ENCODE measurements at places on chromosomes 5 and 9.
A peak's percentile ranks its signal among the peaks of the same experiment; 100 is the strongest.

GRCh38 chr5:125890511-125890931, 532.7 kb upstream of the GRAMD2B start:
- no peak for DNase-seq

GRCh38 chr5:146703899-146704298, 174.7 kb downstream of the PPP2R2B start:
- DNase-seq = no peak

GRCh38 chr5:136054142-136055019, 25.6 kb downstream of the TGFBI start:
- DNase-seq = no peak

GRCh38 chr5:91514400-91514799, 131.3 kb upstream of the ARRDC3 start:
- DNase-seq = no peak

DNA sequence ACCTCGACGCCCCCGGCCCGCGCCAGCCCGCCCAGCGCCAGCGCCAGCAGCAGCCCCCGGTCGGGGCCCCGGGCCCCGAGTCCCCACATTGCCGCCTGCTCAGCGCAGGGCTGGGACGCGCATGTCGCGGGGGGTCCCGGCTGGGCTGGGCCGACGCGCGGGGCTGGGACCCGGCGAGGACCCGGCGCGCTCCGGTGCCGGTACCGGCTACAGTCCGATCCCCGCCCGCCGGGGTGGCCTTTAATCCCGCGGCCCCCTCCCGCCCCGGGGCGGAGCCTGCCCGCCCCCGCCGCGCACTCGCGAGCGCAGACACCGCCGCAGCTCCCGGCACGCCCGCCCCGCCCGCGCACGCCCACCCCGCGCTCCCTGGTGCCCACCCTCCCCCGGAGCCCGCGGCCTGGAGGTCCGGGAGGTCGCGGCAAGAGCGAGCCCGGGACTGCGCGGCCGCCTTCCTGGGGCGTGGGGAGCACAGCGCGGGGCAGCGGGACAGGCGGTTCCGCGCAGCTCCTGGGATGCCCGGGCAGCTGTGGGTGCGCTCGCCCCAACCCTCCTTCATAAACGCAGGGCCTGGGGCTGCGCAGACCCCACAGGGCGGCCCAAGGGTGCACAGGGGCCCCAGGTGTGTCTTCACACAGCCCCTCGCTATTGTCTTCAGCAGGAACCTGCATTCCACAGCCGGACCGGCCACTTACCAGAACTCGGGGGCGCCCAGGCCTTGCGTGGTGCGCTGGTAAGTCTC, at the start of gene SLC9A3:
Gene SLC9A3 (minus strand): TSS at position 216 of the 739 bp plus-strand sequence.
- DNase-seq = no peak

DNA sequence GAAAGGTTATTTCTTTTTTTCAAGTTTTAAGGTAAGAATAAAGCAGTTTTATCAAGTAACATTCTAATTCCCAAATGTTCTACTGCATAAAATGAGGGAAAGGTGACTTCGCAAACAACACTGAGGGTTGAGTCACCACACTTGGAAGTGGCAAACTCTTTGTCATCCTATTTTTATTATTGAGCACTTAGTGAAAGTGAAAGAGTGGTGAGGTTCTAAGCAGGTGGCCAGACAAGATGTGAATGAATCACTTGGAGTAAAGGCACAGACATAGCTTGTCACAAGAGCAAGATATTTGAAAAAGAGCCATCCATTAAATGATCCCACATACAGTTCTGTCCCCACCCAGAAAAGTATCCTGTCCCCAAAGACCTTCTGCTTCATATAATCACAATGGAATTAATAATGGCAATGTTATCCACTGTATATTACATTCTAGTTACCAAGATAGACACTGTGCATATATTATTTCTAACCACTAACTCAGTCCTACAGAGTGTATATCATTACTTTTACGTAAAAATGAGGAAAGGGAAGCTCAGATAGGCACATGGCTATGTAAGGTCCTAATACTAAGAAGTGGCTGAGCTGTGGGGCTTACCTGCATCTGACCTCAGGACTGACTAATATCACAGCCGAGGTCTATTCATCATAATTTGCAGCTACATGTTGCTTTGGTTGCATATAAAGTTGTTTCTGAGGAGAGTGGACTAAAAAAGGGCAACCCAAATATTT, 730.4 kb upstream of the MEF2C start:
- DNase-seq = no peak

DNA sequence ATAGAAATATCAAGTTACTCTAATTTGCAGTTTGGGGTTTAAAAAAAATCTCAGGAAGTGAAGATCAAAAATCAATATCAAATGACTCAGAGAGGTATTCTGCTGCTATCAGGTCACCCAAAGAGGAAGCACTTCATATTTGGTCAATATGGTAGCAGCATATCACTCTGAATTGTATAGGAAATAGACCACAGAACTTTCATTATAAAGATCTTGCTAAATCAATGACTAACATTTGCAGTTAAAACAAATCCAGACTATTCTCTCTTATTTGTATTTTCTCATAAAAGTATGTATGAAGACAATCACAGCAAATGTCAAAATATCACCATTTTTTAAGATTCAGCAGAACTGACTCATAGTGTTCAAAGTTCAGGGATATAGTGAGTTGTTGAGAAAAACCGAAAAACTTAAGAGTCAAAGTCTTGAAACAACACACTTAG, 105.8 kb upstream of the PCSK1 start:
- DNase-seq = no peak

- DNase-seq = peak; percentile 74
These were observed 55.1 kb downstream of the EHMT1 start for GRCh38 chr9:137673886-137674285.

GRCh38 chr9:37301042-37301853, 121.2 kb upstream of the GRHPR start:
- DNase-seq = no peak

DNA sequence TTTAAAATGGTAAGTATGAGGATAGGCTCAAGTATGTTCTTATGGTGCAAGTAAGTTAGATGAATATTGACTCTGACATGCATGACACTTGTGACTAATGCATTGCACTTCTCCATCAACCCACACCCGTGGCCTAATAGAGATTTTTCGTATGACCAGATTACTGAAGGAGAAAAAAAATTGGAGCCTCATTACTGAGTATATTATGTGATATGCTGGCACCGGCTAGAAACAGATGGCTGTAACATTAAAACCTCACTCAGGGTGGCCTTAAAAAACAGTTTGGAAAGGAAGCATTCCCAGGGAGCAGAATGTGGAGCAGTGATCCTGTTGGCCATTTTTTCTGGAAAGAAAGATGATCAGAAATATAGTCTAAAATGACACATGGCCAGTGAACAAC, 766.4 kb downstream of the PRELID2 start:
- no peak for DNase-seq

DNA sequence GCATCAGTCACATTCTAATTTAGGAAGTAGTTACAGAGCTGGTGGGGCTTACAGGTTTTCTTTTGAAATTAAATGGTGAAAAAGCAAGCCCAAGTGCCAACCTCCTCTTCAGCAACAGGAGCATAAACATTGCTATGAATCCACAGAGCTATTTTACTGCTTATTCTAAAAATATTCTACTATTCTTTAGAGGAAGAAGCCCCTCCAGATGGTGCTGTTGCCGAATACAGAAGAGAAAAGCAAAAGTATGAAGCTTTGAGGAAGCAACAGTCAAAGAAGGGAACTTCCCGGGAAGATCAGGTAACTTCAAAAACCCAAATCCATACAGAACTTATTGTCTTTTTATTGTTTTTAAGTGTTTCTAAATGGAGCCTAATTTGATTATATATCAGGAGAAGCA, 202.8 kb downstream of the CWC27 start:
- DNase-seq = no peak

- no peak for DNase-seq
These were observed 1.4 kb downstream of the DBH start for GRCh38 chr9:133637451-133638055.

DNA sequence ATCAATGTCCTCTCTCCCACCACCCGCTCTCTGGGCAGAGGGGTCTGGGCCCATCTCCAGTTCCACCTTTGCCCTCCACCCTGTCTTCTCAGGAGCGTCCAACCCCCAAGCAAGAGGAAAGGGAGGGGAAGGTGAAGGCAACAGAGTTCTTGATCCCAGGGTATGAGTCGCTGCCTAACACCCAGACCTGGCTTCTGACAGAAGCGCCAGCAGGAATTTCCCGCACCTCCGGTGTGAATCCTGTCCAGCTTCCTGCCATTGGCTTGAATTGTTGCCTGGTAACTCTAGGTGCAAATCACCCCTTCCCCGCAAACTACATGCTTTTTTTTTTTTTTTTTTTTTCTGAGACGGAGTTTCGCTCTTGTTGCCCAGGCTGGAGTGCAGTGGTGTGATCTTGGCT, 84.2 kb upstream of the IER5L start:
- no peak for DNase-seq

DNA sequence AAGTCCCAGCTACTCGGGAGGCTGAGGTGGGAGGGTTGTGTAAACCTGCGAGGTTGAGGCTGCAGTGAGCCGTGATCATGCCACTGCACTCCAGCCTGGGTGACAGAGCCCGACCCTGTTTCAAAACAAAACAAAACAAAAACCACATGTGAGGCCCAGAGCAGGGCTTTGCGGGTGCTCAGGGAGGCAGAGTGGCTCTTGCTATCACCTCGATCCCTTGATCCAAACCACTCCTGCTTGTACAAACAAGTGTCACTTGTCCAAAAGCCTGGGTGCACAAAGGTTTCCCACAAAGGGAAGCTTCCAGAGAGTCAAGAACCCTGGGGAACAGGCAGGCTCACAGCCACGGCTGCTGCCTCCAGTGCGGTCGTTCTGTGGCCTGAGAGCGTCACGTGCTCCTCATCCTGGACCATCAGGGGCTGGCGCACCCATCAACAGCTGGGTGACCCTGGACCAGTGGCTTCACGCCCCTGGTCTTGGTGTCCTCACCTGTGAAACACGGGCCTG, 162.7 kb downstream of the C9orf50 start:
- DNase-seq = no peak

- DNase-seq = no peak
These were observed 86.0 kb downstream of the ZNF608 start for GRCh38 chr5:124660229-124661093.

DNA sequence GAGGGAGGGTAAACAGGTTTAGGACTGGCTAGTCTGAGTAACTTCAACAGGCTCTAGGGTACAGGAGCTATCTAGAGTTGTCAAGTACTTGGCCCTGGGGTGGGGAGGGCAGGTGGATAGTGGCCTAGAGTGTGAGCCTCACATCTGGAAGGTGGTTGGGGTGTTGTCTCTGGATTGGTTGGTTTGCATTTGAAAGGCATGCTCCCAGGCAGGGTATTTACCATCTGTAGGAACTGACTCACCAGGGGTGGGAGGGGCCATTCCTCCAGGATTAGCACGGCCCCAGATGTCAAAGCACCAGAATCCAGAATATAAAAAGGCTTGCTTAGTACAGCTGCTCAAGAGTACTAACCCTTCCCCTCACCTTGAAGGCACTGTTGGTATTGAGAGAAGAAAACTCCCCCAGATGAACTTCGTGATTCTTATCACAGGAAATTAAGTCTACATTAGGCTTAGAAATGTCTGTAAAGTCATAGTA, 193.3 kb downstream of the NTRK2 start:
- no peak for DNase-seq

GRCh38 chr9:130213911-130214761, 41.9 kb downstream of the NCS1 start:
- no peak for DNase-seq

GRCh38 chr9:89137542-89138462, 40.8 kb downstream of the SHC3 start:
- peak; percentile 37 for DNase-seq

- DNase-seq = no peak
These were observed 9.6 kb downstream of the PIP5K1B start for GRCh38 chr9:68714416-68715180.

DNA sequence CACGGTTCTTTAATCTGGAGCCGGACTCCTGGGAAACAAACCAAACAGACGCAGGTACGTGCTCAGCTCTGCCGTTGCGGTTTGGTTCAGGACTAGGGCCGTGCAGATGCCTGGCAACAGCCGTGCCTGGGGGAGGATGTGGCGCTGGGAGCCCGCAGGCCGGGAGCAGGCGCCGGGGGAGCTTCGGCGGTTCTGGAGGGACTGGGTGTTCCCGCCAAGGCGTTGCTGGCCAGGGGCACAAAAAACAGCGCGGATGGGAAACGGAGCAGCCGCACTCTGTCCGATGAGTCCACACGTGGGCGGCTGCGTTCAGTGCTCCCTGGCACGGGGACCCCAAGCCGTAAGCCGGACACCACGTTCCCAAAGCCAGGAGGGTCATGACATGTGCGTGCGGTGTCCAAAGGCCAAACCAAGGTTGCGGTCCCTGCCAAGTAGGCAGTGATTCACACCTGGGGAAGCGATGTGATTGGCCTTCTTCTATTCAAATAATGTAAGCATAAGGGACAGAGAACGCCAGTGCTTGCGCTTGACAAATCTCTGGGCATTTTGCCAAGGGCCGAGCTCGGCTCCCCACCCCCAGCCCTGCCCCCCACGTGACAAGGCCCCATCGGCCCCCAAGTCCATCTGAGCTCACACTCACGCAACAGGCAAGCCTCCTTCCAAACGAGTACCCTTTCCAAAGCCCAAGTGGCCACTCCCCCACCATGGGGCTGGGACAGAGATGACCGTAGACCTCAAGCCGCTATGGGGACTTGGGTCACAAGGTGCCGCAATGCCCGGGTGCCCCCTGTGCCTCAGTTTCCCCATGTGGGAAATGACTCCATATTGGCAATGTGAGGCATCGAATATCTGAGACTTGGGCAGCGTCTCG, 49.7 kb upstream of the NKD2 start:
- DNase-seq = no peak

GRCh38 chr5:144487761-144488160, 317.1 kb downstream of the KCTD16 start:
- DNase-seq = no peak

DNA sequence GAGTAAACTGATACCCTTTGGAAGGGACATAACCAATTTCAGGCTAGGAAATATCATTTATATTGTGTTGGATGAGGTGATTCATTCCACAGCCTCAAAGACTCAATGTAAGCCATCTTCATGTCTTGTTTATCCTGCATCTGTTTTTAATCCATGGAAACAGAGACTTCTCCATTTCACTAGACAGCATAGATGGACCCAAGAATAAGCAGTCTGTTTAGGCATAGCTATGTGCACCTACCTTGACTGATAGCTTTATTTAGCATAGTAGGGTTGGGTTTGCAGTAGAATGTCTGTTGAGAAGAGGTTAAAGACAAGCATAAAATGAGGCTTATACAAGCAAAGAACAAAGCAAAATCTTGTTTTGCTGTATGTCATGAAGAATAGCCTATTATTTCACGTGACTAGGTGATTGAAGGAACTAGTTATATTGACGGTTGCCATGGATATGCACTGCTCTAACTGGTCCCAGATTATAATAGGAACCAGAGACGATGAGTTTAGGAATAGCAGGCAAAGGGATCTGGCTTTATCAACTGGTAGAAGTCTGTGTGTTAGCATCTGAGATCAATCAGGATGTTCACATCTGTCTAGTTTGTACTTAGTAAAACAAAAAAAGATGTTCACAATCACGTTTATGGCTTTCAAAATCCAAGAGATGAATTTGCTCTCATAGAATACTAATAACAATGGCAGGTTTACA, 154.8 kb upstream of the KLF9 start:
- no peak for DNase-seq

DNA sequence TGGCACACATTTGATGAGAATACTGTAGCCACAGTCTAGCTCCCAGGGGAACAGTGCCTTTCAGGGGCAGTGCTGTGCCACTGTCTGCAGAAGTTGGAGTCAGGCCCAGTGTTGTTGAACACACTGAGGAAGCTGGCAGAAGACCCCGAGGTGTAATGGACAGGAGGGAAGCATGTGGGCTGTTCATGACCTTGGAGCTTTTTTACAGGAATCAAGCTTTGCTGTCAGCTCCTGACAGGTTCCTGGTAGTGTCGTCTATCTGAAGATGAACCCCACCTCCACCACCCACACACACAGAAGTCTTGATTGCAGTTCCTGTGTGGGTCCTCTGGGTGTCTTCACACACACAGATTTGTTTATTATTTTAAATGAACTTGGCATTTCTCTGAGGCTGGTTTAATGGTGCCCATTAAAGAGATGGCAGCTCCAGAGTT, 40.3 kb upstream of the TNFAIP8 start:
- DNase-seq = no peak
